Stimulated activated naive CD8-positive, alpha-beta T cell treated with anti-CD3 and anti-CD28 coated beads, Interleukin-15, amount 100 ng/mL, for 72 hours (primary cell): ENCODE measurements at places on chromosomes 6 and 20.

GRCh38 chr6:135251498-135252441 is 70.7 kb downstream of the MYB start:
- no peak for DNase-seq

GRCh38 chr20:4046311-4046924 is 31.1 kb upstream of the RNF24 start:
- no peak for DNase-seq

- no peak for DNase-seq
Observed at GRCh38 chr20:36305602-36306551, at the start of gene DLGAP4. Gene DLGAP4 (plus strand): TSS chr20:36306339. CDS start chr20:36431718, 125,379 bp downstream.

- no peak for DNase-seq
Observed at GRCh38 chr6:75449630-75450206, 43.9 kb downstream of the FILIP1 start.

- no peak for DNase-seq
Observed at GRCh38 chr6:72464791-72465691, 156.8 kb upstream of the KCNQ5 start.

DNA sequence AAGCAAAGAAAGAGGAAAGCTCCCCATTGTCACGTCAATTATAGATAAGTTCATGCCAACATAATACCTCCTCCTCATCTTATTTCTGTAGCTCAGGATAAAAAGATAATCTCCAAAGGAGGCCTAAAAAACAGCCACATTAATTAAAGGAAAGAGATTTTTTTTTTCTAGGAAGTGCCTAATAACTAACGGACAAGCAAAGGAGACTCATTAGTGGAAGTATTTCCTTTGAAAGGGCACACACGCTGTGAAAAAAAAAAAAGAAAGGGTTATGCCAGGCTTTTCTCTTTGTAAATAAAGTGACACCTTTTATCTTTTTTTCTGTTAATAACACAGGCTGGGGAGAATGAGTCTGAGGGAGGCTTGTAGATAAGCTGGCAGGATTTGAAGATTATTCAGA is 55.7 kb downstream of the PCSK2 start:
- DNase-seq = no peak

DNA sequence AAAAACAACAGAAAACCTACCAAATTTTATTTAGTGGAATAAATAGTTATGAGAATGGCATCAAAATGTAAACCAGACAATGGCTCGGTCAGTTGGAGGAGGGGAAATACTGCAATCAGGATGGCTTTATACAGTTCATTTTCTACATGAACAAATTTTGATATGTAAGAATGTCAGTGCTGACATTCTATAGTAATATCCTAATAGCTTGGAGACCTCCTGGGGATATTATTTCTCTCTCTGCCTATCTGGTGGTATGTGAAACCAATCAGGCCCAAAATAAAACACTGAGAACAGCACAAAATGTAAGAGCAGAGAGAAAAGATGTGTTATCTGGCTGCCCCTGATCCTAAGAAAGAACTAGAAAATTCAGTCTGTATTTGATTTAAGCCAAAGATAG is 327.7 kb downstream of the UBE3D start:
- no peak for DNase-seq

GRCh38 chr20:13749811-13750210 is 34.9 kb downstream of the ESF1 start:
- no peak for DNase-seq

- no peak for DNase-seq
Observed at GRCh38 chr6:28167068-28167467, 25.4 kb downstream of the ZKSCAN8 start.

- no peak for DNase-seq
Observed at GRCh38 chr20:41006126-41006935, 22.3 kb upstream of the TOP1 start.

DNA sequence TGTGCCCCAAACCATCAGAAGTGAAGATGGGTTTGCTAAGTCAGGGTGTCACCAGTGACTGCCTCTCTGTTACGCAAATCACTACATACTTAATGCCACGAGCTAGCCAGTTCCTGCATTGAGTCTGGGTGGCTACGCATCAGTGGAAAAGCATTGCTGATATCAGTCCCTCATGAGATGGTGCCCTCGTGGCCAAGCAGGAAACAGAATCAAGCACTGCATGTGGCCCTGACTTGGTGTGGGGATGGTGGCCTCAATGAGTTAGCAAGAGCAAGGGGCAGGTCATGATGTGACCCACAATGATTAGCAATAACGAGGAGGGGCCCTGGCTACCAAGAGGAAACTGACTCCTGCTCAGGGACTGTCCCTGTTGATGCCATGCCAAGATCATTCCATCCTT is 51.6 kb upstream of the FNDC1 start:
- no peak for DNase-seq

- no peak for DNase-seq
Observed at GRCh38 chr20:23156170-23156841, 70.2 kb upstream of the CD93 start.

- no peak for DNase-seq
Observed at GRCh38 chr6:148222846-148223245, 119.8 kb upstream of the SASH1 start.

- DNase-seq = no peak
Observed at GRCh38 chr6:149237464-149237863, 80.0 kb upstream of the TAB2 start.

- DNase-seq = no peak
Observed at GRCh38 chr20:55160037-55160436, 684.6 kb downstream of the DOK5 start.

DNA sequence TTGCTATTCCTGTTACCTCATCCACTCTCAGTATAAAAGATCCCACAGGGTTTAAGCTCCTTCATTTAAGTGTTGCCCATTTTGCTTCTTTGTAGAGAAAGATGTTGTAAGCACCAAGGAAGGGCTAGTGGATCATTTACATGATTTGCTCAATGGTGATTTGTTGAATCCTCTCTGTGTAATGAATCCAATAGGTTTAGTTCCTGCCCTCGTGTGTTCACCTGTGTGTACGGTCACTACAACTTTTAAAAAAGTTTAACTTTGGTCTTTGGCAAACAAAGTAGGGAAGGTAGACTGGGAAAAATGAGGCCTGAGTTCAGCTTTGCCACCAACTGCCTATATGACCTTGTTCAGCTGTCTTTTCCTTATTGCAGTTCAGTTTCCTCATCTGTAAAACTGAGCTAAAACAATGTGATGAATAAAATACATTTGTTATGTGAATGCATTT is 51.5 kb downstream of the DHX35 start:
- DNase-seq = no peak

GRCh38 chr20:25533920-25534700 is 51.2 kb downstream of the NINL start:
- no peak for DNase-seq

DNA sequence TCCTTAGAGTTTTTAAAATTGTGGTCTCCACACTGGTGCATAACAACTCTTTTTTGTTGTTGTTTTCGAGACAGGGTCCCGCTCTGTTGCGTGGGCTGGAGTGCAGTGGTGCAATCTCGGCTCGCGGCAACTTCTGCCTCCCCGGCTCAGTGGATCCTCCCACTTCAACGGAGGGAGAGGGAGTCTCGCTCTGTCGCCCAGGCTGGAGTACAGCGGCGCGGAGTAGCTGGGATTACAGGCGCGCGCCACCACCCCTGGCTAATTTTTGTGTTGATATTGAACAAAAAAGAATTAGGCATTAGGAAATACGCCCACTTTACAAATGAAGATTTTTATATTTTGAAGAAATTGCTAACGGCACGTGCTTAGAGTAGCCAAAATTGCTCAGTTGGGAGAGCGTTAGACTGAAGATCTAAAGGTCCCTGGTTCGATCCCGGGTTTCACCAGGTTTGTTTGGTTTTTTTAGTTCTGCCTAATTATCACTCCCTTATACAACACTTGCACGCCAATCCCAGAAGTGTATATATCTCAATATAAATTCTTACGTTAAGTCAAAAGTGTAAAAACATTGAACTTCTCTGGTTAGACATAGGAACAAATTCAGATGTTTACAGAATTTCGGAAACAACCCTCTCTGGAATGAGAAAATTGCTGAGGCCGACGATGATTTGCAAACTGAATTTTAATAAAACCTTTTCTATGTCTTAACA is 159.6 kb downstream of the TRIM27 start:
- DNase-seq = no peak

DNA sequence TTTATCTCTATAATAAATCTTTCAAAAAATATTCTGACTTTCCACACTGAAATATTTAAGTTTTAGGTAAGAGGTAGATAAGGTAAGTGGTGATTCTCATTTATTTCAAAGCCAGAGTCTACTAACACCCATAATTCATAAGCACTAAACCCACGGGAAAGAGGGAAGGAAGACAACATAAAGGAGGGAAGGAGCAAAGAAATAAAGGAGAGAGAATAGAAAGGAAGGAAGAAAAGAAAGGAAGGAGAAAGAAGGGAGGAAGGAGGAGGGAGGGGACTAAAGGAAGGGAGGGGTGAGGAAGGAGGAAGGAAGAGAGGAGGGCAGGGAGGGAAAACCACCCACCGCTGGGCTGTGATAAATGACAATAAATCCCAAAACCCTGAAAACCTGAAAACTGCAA is 25.2 kb downstream of the MAP3K5 start:
- DNase-seq = no peak

DNA sequence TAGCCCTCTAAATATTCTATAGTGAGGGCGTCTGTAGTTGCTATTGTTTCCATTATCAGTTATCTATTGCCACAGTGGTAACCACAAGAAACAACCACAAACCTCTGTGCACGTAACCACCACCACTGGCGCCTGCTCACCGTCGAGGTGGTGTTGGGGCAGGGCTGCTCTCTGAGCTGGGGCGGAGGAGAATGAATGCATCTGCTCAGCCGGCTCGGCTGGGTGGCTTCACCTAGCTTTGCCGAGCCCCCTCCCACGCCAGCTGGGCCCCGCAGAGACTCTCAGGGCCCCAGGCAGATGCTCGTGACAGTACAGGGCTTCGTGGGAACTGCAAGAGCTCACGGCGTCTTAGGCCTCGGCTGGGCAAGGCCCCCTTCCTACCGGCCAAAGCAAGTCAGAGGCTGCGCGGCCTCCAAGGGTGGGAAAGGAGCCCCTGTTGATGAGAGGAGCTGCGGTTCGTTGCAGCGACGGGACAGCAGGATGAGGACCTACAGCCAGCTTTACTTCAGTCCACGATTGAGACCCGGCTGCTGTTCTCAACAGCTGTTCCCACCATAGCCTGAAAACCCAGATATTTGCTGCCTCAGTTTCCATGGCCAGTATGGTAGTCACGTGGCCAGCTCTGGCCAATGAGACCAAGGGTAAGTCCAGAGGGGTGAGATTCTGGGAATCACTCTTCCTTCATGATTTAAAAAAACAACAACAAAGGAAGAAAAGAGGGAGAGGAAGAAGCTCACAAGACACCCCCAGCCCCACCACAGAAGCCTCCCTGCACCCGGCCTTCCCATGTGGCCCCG is 120.2 kb upstream of the AFDN start:
- peak; percentile 79 for DNase-seq

DNA sequence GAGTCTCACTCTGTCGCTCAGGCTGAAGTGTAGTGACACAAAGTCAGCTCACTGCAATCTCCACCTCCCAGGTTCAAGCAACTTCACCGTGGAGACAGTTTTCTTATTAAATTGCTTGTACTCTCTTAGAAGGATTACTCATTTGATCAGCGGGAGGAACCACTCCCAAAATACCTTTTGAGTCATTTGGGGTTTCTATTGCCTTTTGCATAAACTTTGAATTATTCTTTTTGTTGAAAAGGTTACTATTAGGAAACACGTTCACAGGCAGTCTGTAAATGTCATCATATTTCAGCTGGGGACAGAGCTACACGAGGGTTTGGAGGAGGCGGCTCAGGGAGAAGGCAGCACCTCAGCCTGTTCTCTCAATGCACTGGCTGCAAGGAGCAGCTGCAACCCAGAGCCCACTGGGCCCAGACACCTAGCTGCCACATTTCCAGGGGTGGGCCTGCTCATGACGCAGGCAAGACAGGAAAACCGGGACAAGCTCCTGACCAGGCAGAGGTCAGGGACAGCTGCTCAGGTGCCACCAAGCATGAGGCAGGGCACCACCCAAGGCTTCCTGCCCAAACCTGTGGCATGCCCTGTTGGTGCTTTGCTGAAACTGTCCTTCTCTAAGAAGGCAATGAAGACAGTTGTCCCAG is 205.9 kb downstream of the BMP7 start:
- DNase-seq = no peak

DNA sequence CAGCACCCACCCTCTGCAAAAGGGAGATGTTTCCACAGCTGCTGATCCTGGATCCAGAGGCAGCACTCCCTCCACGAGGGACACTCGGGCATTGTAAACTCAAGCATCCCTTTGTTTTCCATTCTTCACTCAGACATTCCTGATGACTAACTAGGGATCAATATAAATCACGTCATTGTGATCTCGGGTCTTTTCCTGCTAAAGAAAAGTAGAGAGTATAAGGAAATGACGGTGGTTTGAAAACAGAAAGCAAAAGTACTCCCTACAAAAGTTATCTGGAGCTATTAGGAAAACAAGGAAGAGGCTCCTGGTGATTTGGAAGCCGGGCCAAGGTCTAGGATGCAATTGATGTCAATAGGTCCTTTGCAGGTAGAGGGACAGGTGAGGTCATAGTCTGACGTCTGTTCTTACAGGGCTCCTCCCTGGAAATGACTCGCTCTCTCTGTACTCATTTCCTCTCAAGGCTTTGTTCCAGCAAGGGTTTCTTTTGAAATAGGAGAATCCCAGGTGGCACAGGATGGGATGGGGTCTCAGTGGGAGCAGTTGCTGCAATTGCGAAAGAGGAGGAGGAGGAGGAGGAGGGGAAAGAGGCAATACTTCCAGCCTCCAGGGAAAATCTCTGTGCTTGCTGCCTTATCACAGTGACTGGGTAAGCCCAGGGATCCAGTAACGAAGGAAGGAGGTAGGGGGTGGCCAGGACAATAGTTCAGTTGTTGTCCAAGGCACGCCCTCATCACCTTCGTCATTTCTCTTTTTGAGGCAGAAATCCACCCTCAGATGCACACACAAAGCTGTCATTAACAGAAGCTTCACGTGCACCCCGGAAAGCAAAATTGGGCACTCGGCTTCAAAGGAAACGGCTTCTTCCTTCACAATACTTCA is 222.8 kb downstream of the LY86 start:
- no peak for DNase-seq

DNA sequence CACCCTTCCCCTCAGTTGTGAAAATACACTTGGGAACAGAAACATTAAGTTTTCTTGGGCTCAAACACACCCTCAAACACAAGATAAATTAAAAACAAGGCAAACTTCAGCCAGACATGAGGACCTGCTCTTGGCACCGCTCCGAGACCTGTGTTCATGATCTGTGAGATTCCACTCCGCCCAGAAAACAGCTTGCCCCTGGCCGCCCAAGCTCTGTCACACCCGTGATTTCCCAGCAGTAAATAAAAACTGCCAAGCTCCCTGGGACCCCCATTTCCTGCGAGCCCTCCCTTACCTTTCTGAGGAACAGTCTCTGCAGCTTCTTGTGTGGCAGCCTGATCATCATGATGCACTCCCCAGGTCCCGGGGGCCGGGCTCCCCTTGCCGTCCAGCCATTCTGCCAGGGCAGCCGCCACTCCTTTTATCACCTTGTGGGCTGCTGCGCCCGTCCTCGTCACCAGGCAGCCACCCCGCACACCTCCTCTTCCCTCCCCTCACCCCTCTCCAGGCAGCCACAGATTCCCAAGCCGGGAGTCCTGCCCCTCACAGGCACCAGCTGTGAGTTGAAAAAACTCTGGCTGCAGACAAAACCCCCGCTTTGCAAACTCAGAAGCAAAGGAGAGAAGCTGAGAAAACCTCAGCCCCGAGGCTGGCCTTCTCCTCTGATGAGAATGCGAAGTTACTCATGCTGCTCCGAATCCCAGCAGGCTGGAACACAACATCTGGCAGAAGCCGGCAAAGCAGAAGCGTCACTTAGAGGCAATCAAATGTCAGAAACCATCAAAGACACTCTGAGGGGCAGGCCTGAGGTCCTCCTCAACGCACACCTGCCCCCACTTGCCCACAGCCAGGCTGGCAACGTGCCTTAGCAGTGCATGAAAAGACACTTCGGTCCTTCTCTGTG is 130.4 kb upstream of the RPS6KA2 start:
- no peak for DNase-seq
